Activated CD8-positive, alpha-beta T cell treated with anti-CD3 and anti-CD28 coated beads for 36 hours (primary cell): ENCODE measurements at places on chromosomes 3 and 15. TPM values are rescaled to one million over a fixed set of nuclear protein-coding genes. Genes with fewer than 3 reads are reported as not detected.

DNA sequence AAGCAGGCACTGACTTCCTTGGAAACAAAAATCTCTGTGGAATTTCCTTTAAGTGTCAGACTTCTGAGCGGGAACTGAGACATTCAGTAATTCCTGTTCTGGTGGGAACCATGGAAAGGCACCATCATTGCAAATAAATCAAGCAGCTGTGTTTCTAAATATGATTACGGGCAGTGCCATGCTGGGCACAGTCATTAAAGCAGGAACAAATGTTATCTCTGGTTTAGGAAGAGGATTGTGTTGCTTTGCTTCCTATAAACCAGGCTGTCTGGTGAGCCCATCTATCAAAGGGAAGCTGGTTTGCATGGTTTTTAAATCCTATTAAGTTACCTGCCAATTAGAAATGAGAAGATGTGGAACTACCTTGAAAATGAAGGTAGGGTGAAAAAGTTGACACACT, 86.7 kb downstream of the EBLN2 start:
- no peak for DNase-seq
- H3K27me3 ChIP-seq, result peaks cover 10% of the 10 kb centered on the region
- H3K4me3 ChIP-seq, result no peak overlapping the region
- H3K27ac ChIP-seq, result no peak overlapping the region
- H3K36me3 ChIP-seq, result no peaks in the 10 kb centered on the region
- no peaks in the 10 kb centered on the region for H3K4me1 ChIP-seq

DNA sequence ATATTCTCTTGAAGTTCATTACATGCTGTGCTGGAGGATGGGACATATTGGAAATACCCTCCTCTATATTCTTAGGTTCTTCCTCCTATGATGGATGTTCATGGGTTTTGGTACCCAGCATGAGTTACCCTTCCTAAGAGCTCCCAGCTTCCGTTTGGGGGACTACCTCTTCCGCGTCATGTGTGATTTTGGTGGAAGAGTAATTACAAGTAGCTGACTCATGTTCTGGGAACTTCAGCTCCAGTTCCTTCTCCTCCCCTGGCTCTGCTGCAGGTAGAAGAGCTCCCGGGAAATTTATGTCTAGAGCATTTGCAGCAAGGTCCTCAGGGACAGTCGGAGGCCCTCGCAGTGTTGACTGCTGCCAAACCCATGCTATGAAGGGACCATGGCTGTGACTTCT, 208.8 kb upstream of the IL12A start:
- no peak overlapping the region for H3K27ac ChIP-seq
- peaks cover 2% of the 10 kb centered on the region for H3K27me3 ChIP-seq
- no peak overlapping the region for H3K4me3 ChIP-seq
- no peaks in the 10 kb centered on the region for H3K36me3 ChIP-seq

GRCh38 chr3:128067489-128067888, 15.3 kb downstream of the SEC61A1 start:
- DNase-seq, result no peak
- H3K27me3 ChIP-seq, result no peaks in the 10 kb centered on the region
- peaks cover 3% of the 10 kb centered on the region for H3K4me1 ChIP-seq
- H3K27ac ChIP-seq, result no peak overlapping the region
- no peak overlapping the region for H3K4me3 ChIP-seq

DNA sequence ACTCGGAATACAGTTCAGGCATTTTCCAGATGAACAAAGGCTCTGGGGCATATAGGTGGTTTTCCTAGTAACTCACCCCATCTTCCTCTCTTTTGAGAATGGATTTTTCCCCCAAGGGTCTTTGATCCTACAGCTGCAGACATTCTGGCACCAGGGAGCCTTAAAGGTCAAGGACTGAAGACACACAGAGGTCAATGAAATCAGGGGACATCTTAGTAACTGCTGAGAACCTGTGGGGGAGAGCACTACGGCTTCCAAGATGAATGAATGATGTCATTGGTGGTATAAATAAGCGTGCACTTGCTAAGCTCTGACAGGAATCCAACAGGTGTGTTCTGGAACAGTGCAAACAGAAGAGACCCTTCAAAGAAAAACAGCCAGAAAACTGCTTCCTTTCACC, 36.3 kb downstream of the TMEM212 start:
- peaks cover 6% of the 10 kb centered on the region for H3K4me1 ChIP-seq
- H3K4me3 ChIP-seq, result no peak overlapping the region
- no peak overlapping the region for H3K27ac ChIP-seq
- H3K27me3 ChIP-seq, result peaks cover 10% of the 10 kb centered on the region

The NOP10 gene
- total RNA-seq, result 225 TPM

- H3K27ac ChIP-seq, result peak overlapping the region; percentile 81
- peaks cover 71% of the 10 kb centered on the region for H3K4me1 ChIP-seq
- peaks cover 15% of the 10 kb centered on the region for H3K36me3 ChIP-seq
These were observed 25.6 kb downstream of the CPOX start for GRCh38 chr3:98567666-98568270.

The GOLGA8O gene
- 1.1 TPM for total RNA-seq

GRCh38 chr15:95990833-95991232, 339.7 kb upstream of the NR2F2 start:
- no peak overlapping the region for H3K4me3 ChIP-seq
- no peaks in the 10 kb centered on the region for H3K36me3 ChIP-seq
- peak; percentile 31 for DNase-seq
- H3K27me3 ChIP-seq, result peaks cover 31% of the 10 kb centered on the region
- H3K27ac ChIP-seq, result no peak overlapping the region

The IL12A gene
- total RNA-seq, result not detected

GRCh38 chr3:181701096-181701495, 10.6 kb upstream of the SOX2 start:
- H3K27me3 ChIP-seq, result peaks cover 87% of the 10 kb centered on the region
- no peak overlapping the region for H3K4me3 ChIP-seq
- no peak for DNase-seq

The PRR20G gene
- not detected for total RNA-seq

GRCh38 chr3:71312461-71312860, 271.1 kb downstream of the FOXP1 start:
- no peak overlapping the region for H3K4me3 ChIP-seq
- DNase-seq, result no peak
- no peaks in the 10 kb centered on the region for H3K27me3 ChIP-seq
- H3K36me3 ChIP-seq, result peaks cover 11% of the 10 kb centered on the region
- H3K4me1 ChIP-seq, result peaks cover 77% of the 10 kb centered on the region

- H3K27ac ChIP-seq, result no peak overlapping the region
- H3K27me3 ChIP-seq, result peaks cover 2% of the 10 kb centered on the region
- no peak overlapping the region for H3K4me3 ChIP-seq
- peaks cover 3% of the 10 kb centered on the region for H3K4me1 ChIP-seq
- DNase-seq, result no peak
These were observed 9.7 kb downstream of the MAGI1 start for GRCh38 chr3:66029014-66029413.

GRCh38 chr3:77326586-77326985, 286.7 kb downstream of the ROBO2 start:
- no peaks in the 10 kb centered on the region for H3K4me1 ChIP-seq
- H3K27ac ChIP-seq, result no peak overlapping the region
- H3K36me3 ChIP-seq, result no peaks in the 10 kb centered on the region
- H3K4me3 ChIP-seq, result no peak overlapping the region
- no peaks in the 10 kb centered on the region for H3K27me3 ChIP-seq
- DNase-seq, result no peak

DNA sequence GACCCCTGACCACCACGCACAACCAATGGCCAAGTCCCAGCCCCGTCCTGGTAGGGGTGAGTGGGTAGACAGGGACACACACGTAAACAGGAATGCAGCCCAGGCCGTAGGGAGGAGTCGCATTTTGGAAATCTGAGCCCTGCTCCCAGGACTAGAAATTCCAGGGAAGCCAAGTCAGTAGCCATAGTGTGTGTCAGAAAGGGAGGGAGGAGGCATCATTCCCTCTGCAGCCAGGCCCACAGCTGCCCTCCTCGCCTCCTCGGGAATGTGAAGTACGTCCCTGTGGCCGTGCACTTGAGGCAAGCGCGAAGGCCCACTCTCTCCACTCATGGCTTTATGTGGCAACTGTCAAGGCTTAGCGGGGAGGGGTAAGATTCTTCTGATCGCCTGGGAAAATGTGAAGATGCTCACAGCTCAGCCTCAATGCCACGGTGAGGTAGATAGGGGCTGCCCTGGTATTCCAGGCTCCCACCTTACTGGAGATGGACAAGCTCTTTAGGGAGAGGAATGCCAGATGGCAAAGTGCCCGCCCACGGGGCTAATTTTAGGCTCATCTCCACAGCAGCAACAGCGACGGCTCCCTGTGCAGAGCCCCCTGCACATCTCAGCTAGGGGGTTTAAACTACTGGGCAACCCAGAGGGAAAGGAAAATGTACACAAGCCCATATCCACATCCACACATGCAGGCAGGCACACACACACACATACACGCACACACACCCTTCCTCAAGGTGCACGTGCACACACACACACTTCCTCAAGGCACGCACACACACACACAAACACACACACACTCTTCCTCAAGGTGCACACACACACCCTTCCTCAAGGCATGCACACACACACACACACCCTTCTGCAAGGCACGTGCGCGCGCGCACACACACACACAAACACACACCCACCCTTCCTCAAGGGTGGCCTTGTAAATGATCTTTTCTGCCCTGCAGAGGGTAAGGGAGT, 65.5 kb downstream of the ADCY5 start:
- no peak overlapping the region for H3K4me3 ChIP-seq
- peaks cover 15% of the 10 kb centered on the region for H3K27me3 ChIP-seq
- no peak overlapping the region for H3K27ac ChIP-seq
- no peaks in the 10 kb centered on the region for H3K36me3 ChIP-seq
- H3K4me1 ChIP-seq, result no peaks in the 10 kb centered on the region
